Immature natural killer cell (primary cell): ENCODE measurements at places on chromosomes 6 and 20. TPM values are rescaled to one million over a fixed set of nuclear protein-coding genes. Genes with fewer than 3 reads are reported as not detected.
A peak's percentile ranks its signal among the peaks of the same experiment; 100 is the strongest.

- peaks cover 35% of the 10 kb centered on the region for H3K4me1 ChIP-seq
- no peak overlapping the region for H3K27ac ChIP-seq
- no peak overlapping the region for H3K4me3 ChIP-seq
- peaks cover 7% of the 10 kb centered on the region for H3K36me3 ChIP-seq
- H3K27me3 ChIP-seq = peaks cover 28% of the 10 kb centered on the region
- no peak for DNase-seq
These were observed 3.3 kb upstream of the APMAP start for GRCh38 chr20:24995741-24996448.

DNA sequence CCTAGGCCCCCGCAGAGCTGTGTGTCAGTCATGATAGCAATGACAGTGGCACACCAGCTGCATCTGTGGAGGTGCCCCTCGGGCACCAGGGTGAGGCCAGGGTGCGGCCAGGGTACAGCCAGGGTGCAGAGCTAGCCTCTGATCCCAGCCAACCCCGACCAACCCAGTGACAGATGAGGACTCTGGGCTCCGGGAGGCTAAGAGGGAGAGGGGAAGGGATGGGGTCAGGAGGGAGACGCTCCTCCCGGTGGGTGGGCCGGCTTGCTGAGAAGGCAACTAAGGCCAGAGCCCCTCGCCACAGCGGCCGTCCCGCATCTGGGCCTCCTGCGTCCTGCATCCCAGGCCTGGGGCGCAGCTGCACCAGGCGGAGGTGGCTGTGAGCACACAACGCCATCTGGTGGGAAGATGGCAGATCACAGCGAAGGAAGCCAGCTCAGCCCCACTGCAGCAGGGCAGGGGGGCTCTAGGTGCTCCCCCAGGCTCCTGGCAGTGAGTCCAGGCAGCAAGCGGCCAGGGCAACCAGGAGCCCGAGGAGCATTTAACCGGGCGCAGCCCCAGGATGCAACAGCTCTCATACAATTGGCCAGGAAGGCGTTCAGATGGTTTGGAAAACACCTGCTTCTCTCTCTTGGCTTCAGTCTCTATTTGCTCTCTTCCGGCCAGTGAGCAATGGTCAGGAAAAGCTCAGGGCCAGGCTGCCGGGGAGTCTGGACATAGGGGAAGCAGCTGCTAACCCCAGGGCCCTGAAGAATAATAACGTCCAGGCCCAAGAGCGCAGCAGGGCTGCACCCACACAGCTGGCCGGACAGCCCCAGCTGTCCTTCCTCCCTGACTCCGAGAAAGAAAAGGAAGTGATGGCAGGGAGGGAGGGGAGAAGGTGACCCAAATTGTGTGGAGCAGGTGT, 169.4 kb downstream of the TAF4 start:
- DNase-seq = peak; percentile 14
- H3K4me1 ChIP-seq = no peaks in the 10 kb centered on the region
- H3K4me3 ChIP-seq = no peak overlapping the region
- H3K36me3 ChIP-seq = no peaks in the 10 kb centered on the region
- H3K27ac ChIP-seq = no peak overlapping the region

DNA sequence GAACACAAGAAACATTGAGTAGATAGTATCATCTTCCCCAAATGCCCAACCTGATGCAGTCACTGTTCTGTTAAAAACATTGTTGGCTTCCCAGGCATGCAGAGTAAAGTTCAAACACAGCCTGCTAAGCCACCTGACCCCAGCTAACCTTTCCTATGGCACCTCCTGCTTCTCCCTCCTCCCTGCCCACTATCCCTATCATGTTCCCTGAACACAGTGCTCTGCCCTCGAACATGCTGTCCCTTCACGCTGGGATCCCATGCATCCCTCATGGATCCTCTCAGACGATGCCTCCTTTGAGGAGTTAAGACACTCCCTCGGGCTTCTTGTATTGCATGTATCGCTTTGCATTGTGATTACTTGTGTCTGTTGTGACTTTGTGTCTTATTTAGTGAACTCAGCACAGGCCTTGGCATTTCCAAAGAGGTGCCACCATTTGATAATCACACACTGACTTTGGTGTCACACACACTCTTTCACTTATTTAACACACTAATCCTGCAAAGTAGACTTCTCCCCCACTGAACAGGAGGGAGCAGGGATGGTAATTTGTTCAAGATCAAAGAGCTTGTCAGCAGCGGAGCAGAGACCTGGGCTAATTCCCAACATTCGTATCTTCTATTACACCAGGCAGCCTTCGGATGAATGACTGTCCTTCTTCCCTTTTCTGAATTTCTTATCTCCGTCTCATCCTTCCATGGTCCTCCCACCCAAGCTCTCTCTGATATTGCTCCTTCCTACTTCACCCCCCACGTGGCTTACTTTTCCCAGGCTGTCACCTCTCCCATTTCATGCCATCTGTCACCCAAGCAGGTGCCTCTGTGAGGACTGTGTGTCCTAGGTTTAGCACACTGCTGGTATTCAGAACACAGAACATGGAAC, 28.3 kb upstream of the SMIM29 start:
- H3K27ac ChIP-seq = no peak overlapping the region
- H3K4me3 ChIP-seq = no peak overlapping the region

DNA sequence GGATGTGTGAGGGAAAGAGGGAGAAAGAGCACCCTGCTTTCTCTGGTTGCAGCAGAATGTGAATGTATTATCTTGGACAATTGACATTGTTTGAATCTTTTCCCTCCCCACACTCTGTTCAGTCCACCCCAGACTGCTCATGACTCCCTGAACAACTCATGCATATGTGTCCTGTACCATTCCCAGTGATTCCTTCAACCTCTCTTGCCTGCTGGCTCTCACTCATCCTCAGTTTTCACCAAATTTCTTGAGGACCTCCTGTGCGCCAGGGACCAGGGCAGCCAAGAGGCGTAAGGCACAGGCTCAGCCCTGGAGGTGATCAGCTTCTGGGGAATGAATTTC, 5.4 kb downstream of the NOX3 start:
- peaks cover 26% of the 10 kb centered on the region for H3K4me1 ChIP-seq
- no peak for DNase-seq
- peaks cover 3% of the 10 kb centered on the region for H3K27me3 ChIP-seq
- no peaks in the 10 kb centered on the region for H3K36me3 ChIP-seq

GRCh38 chr6:26445934-26446667, 5.8 kb downstream of the BTN3A3 start:
- H3K4me3 ChIP-seq = peak overlapping the region; percentile 18
- no peak for DNase-seq
- peaks cover 47% of the 10 kb centered on the region for H3K36me3 ChIP-seq
- H3K27ac ChIP-seq = peak overlapping the region; percentile 71
- H3K4me1 ChIP-seq = peaks cover 63% of the 10 kb centered on the region
- H3K27me3 ChIP-seq = no peaks in the 10 kb centered on the region

PPP1R14C gene
- polyA plus RNA-seq = not detected

- H3K27me3 ChIP-seq = peaks cover 4% of the 10 kb centered on the region
- no peak overlapping the region for H3K27ac ChIP-seq
- no peak for DNase-seq
- H3K4me1 ChIP-seq = no peaks in the 10 kb centered on the region
These were observed 19.3 kb upstream of the SLC17A4 start for GRCh38 chr6:25735261-25735660.

GRCh38 chr20:6421321-6422248, 298.8 kb upstream of the FERMT1 start:
- no peaks in the 10 kb centered on the region for H3K4me1 ChIP-seq
- no peaks in the 10 kb centered on the region for H3K36me3 ChIP-seq

CALHM5 gene
- not detected for polyA plus RNA-seq
